ENCODE measurements at places on chromosomes 6 and 20.

DNA sequence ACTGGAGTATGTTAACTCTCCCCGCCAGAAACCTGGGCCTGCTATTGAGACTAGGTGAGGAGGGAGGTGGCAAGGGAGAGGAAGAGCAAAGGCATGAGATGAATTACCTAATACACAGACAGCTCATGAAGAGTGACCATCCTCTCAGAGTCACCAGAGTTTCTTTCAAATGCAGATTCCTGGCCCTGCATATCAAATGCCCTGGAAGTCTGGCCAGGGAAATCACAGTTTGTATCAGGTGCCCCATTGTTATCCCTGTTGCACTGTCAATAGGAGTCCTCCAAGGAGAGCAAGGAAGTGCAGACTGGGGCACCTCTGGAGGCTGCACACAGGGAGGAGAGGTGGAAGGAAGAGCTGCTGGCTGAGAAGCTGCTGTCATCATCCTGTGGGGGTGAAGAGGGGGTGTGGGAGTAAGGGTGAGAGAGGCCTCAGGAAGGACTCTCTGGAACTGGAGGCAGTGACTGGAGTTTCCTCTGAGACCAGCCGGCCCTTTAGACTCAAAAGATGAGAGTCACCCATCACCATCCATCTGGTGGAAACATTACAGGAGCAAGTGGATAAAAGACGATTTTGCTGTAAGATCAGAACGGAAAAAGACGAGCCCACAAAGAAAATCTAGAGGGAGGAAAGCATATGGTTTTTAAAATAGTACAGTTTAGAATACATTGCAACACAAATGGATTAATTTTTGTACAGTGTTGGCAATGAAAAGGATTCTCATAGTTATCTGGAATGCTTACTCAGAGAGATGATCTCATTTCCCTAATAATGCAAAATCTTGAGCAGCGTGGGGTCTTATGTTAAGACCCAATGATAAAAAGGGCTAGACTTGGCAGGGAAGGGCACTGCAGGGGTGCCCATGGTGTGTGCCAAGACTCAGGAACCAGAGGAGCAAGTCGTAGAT, 268.1 kb downstream of the UST start:
- no peak for DNase-seq

DNA sequence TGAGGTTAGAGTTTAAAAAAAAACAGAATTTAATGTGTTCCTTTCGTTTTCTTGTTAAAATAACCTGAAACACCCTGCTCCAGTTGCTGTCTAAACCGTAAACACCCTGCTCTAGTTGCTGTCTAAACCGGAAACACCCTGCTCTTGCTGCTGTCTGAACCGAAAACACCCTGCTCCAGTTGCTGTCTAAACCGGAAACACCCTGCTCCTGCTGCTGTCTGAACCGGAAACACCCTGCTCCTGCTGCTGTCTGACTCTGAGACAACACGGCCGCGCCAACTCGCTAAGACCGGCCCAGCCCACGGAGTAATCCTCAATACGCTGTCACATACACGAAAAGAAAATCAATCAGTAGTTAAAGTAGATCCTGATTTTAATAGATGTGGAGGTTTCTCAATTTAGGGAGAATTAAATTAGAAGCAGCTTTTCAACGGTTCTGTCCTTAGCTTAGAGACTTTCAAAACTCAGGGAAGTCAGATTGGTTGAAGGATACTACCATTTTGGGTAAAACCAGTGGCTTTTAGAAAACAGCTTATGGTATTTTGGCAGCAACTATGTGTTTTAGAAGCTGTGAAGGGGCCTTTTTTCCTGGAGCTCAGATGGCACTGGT, 98.3 kb downstream of the RAMACL start:
- peak; percentile 68 for DNase-seq

- DNase-seq = no peak
These were observed 28.3 kb downstream of the SLC2A4RG start for GRCh38 chr20:63767886-63768285.

- no peak for DNase-seq
These were observed 11.0 kb downstream of the SULF2 start for GRCh38 chr20:47774131-47774777.

- no peak for DNase-seq
These were observed 38.2 kb upstream of the SLCO4A1 start for GRCh38 chr20:62603907-62604785.

GRCh38 chr6:144478483-144478882, 193.3 kb downstream of the UTRN start:
- DNase-seq = no peak

GRCh38 chr6:45681860-45682511, 304.3 kb upstream of the SUPT3H start:
- peak; percentile 46 for DNase-seq

DNA sequence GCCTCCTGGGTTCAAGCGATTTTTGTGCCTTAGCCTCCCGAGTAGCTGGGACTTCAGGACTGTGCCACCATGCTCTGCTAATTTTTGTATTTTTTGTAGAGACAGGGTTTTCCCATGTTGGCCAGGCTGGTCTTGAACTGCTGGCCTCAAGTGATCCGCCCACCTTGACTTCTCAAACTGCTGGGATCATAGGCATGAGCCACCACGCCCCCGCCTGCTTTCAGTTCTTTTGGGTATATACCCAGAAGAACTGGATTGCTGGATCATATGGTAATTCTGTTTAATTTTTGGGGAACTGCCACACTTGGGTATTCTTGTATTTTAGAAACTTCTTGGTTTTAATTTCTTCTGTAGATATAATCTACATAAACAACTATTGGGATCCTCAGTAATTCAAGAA, 17.0 kb downstream of the CDS2 start:
- no peak for DNase-seq

- DNase-seq = peak; percentile 26
These were observed 2.1 kb upstream of the LAMA5 start for GRCh38 chr20:62368976-62369814.

DNA sequence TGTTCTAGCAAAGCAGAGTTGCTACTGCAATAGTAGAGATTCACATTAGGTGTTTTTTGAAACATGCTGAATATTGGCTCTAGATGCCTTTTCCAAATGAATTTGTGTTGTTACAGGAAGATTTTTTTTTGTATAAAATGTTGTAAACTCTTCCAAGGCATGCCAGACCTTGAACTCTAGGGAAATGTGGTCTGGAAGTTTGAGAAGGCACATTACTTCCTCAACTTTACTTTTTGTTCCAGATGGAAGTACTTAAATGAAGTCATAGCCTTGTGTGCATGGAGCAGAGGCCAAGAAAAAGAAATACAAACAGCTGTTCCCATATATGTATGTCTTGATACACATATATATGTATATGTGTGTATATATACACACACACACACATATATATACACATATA, 585.7 kb upstream of the MARCKS start:
- DNase-seq = no peak

GRCh38 chr6:11650025-11650696, 112.6 kb downstream of the TMEM170B start:
- DNase-seq = no peak

DNA sequence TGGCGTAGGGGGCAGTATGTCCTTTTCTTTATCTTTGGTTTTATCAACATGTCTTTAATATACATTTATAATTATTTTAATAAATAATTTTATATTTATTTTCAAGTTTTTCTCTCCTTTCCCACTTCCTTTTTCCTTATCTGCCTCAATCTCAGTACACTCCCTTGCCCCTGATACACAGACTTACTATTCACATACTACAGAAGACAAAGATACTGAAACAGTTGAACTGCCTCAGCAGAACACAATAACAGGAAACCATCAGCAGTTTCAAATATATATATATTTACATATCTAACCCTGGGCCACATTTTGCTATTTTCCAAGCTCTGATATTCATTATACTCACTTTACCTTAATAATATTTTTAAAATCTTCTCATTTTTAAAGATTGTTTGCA, 19.8 kb downstream of the IBTK start:
- no peak for DNase-seq

DNA sequence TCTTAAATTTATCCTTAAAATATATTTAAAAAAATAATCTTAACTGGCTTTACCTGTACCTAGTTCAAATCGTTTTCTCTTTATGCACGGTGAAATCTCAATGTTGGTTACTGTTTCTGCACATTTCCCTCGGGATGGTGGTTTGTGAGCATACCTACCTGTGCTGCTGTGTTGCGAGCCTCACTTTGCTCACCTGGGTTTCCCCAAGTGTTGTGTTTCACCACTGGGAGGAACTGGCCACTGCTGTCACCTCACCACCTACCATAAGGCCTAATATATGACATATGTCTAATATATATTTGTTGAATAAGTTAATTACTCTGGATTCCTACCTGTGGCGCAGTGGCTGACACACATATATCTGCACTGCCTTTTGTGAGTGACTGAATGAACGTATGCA, 493.5 kb upstream of the FLRT3 start:
- DNase-seq = no peak

GRCh38 chr6:42049948-42050296, 402 bp upstream of the TAF8 start:
- DNase-seq = peak; percentile 60

DNA sequence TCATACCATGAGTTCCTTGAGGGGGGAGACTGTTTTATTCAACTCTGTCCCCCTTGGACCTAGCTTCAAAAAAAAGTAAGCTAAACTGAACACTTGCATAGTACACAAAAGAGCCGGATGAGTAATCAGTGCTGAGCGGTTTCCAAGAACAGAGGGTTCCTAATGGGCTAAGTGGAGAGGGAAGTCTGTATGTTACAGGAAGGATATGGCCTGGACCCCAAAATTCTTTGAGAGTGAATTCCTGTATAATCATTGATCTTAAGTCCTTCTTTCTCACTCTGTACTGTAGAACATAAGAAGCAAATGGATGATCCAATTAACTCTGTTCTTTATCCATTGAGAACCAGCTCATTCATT, 324.7 kb upstream of the CNR1 start:
- DNase-seq = no peak

- no peak for DNase-seq
These were observed 156.2 kb downstream of the BCAS1 start for GRCh38 chr20:53914091-53914780.

- DNase-seq = no peak
These were observed 4.7 kb downstream of the MAPK14 start for GRCh38 chr6:36032261-36032660.

DNA sequence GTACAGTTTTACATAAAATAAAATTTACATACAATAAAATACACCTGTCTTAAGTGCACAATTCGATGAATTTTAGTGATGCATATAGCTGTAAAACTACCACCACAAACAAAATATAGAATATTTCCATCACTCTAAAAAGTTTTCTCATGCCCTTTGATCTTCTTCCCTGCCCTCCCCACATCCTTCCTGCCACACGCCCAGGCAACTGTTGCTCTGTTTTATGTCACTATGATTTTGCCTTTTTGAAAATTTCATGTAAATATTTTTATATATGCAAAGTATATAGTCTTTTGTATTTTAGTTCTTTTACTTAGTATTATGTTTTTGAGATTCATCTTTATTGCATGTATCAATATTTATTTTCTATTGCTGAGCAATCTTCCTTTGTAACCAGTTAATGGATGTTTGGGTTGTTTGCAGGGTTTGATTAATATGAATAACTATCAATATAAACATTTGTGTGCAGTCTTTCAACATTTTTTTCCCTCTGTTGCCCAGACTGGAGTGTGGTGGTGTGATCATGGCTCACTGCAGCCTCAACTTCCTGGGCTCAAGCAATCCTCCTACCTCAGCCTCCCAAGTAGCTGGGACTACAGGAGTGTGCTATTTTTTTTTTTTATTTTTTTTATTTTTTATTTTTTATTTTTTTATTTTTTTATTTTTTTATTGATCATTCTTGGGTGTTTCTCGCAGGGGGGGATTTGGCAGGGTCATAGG, 23.8 kb upstream of the SAMHD1 start:
- DNase-seq = peak; percentile 44

DNA sequence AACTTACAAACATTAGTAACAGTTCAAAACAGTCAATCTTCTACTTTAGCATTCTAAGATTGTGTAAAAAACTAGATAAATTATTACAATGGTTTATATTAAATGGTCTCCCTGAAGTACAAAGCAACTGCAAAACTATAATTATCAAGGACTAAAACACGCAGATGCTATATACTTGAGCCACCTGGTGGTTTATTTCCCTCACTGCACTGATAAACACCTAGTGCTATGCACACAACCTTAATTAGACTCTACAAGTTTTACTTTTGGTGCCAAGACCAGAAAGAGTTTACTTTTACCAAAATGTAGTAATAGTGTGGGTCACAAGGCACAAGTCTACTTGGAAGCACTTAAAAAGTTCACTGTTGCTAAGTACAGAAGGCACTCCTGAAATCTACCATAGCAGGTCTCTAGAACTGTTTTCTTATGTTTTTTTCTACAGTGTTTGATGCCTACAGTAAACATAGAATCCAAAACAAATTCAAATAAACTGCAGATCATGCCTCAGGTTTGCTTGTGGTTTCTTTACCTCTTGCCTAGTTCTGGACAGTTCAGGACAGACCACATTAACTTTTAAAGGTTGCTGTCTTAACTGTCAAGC, 49.2 kb downstream of the GMDS start:
- DNase-seq = peak; percentile 23

DNA sequence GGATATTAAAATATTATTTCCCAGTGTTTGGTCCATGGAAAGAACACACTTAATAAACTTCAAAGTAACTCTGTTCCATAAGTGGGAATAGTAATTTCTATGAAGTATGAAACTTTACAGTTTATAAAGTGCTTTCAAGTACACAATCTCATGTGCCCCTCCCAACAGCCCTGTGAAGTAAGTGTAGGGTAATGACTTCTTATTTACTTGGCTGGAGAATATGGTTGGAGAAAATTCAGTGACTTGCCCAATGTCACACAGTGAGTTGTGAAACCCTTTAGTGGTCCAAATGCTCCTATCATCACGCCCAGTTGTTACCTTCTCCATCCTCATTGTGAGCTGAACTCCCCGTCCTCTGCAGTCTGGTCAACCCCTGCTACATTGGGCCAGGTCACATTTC, 141.2 kb downstream of the PDE7B start:
- no peak for DNase-seq

DNA sequence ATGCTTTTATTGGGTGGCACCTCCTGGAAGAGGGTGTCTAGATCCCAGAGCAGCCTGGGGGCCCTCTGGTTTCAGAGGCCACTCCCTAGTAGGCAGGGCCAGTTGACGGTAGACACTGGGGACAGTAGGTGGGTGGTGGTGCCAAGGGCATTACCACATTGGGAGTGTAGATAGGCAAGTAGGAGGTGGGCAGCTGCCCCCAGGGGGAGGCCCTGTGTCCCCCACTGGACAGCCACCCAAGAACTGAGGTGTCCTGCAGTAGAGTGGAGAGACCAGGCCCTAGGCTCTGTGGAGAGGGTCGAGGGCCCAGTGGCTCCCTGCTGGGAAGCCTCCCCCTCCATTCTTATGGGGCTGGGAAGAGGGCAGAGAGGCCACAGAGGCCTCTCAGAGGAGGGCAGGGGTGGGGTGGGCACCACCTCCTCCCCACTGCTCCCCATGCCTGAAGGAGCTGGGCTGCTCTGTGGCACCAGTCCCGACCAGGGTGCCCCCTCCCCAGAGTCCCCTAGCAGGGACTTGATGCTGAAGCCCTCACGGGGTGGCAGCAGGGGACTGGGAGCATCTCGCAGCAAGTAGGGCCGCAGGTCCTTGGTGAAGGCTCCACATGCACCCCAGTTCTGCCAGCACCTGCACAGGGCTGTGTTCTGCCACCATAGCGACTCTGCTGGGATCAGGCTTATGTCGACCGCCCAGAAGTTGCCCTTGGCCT, 305.0 kb upstream of the KCNQ5 start:
- no peak for DNase-seq
